ENCODE measurements at places on chromosomes 1 and 21.

DNA sequence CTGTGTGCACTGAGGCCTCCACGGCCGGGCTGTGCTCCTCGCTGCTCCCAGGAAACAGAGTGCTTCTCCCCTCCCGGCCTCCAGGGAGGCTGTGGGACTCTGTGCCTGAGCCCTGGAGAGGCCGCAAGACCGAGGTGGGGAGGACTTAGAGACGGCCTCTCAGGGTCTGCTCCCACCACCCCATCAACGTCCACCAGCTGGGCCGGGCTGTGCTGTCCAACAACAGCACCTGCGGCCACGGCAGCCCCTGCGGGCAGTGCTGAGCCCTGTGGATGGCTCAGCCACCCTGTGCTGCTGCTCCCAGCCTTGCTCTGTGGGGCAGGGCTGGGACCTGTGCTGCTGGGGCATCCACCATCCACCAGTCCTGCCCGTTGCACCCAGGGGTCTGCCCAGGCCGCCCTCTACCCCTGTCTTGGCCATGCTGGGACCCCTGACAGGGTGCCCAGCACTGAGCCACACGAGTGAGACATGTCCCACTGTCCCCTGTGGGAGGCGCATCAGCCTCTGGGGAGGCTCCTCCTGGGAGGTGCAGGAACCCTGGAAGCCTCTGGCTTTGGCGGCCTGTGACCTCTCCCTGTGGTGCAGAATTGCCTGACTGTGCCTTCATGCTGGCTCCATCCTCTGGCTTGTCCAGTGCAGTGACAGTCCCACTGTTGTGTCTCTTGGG, 31.2 kb upstream of the LRRC3 start:
- no peak for DNase-seq

DNA sequence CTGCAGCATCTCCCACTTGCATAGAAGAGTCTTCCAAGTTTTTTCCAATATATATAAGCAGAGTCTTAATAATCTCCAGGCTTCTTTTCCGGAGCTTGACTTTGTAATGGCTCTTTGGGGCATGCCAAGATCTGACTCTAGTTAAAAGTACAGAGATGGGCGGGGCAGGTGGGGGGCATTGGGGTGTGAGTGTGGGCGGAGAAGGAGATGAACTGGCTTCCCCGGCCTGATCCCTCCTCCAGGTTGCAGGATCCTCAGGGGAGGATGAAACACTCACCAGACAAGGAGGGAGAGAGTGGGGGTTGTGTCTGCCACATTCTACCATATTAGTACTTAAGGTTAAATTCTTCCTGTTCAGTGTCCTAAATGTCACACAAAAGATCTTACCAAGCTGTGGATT, 23.0 kb downstream of the S100A10 start:
- no peak for DNase-seq

GRCh38 chr1:67053535-67053784, 488 bp downstream of the SLC35D1 start:
- DNase-seq = no peak

- DNase-seq = no peak
Observed at GRCh38 chr21:43192501-43193081, 23.8 kb downstream of the CRYAA start.

DNA sequence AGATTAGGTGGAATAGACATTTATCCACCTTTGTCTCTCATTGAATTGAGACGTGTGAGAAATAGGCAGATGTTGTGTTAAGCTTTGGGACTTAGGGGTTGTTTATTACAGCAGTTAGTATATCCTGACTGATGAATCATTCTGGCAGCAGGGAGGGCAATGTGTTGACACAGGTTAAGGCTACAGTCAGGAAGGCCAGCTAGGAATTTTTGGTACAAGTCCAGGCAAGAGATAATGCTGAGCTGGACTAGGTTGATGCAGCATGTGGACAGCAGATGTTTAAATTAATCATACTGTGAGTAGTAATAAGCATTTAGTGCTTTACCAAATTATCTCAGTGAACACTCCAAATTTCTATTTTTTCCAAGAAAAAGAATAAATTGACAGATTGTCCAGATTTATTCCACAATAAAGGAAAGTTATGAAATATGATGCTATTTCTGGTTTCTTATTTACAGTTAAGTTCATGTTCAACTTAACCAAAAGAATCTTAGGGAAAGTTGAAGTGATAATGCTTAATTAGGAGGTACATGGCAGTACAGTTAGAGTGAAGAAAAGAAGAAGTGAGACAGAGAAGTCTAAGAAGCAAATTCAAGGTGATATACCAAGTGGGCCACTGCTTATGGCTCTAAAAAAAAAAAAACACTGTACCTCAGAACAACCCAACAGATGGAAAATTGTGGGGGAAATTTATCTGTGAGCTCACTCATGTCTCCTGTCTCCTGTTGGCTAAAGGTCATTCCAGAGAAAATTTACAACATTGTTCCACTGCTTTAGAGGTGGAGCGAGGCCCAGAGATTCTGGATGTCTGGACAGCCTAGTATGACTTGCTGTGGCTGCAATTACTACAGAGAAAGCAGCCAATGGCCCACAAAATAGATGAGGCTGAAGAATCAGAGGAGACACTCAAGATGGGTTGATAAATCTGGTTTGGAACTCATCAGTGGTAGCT, 102.7 kb upstream of the C21orf91 start:
- no peak for DNase-seq

DNA sequence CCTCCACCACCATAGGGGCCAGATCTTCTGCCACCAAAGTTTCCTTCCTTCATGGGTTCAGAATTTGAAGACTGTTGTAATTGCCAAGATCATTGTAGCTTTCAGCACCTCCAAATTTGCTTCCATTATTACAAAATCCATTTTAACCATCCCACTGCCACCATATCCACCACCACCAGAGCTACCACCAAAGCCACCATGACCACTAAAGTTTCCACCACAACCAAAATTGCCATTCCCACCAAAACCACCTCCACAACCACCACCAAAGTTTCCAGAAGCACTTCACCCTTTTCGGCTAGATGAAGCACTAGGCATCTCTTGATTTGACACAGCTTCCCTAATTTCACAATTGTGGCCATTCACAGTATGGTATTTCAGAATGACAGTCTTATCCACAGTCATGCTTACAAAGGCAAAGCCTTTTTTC, 45.2 kb downstream of the SLC30A7 start:
- no peak for DNase-seq

- DNase-seq = no peak
Observed at GRCh38 chr1:245953876-245954660, 553.0 kb downstream of the SMYD3 start.

DNA sequence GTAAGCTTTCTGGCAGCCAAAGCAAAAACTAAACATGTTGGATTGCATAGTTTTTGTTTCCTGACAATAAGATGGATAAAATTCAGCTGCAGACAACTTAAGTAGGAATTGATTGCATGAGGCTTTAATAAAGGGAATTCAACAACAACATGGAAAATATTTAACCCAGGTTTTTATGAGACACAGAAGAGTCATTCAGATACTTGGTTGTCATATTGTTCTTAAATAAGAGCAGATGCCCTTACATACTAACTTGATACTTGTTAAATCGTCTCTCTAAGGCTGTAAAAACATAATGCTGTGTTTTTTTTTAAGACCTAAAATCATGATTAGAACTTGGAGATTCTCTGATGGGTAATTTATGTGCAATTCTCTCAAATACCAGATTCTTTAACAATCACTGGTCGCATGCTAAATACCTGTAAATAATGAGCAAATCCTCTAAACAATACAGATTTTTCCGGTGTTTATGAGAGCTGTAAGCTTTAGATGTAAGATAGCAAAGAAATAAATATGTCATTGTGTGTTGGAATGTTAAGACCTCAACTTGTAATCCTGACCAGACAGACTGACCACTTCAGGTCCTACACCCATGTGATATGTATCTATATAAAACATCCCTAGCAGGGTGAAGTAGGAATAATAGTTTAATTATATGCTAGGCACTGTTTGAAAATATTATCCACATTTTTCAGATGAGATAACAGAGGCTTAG, 37.8 kb upstream of the CD34 start:
- DNase-seq = no peak

DNA sequence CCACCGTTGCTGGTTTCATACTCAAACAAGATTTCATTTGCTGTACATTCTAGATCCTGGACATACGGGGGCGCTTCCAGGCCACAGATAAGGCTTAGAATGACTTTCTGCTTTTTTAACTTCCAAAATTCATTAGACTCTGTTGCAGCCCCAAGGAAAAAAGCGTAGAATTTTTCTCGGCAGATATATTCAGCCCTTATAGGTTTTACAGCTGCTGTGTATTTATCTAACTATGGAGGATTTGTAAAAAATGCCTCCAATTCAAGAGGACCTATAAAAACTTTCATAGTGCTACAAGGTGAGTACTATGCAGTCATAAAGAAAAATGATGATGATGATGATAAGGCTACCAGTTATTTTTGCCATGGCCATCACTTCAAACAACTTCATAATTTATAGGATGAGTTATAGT, 51.6 kb downstream of the SLC30A10 start:
- no peak for DNase-seq

- no peak for DNase-seq
Observed at GRCh38 chr1:1272341-1273208, 1.1 kb downstream of the UBE2J2 start.

DNA sequence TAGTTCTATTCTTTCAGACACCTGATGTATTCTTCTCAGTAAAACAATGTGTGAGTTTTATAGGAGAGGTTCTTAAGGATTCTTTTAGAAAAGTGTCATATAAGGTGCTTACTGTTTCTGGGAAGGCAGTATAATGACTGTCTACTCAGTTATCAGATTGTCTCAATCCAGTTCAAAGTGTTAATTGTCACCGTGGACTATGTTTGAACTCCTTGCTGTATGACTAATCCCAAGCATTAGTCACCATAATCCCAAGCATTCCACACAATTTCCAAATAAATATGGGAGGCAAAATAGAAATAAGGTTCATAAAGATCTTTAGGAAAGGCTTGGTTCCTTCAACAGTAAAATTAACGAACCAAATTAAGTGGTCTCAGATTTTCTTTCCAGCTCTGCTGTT, 342.1 kb upstream of the NR5A2 start:
- DNase-seq = no peak

GRCh38 chr1:24089743-24090555, 22.0 kb downstream of the MYOM3 start:
- DNase-seq = no peak

- DNase-seq = no peak
Observed at GRCh38 chr1:165841582-165842017, 14.2 kb downstream of the UCK2 start.

GRCh38 chr1:21725748-21726392, 56.7 kb upstream of the RAP1GAP start:
- DNase-seq = no peak

DNA sequence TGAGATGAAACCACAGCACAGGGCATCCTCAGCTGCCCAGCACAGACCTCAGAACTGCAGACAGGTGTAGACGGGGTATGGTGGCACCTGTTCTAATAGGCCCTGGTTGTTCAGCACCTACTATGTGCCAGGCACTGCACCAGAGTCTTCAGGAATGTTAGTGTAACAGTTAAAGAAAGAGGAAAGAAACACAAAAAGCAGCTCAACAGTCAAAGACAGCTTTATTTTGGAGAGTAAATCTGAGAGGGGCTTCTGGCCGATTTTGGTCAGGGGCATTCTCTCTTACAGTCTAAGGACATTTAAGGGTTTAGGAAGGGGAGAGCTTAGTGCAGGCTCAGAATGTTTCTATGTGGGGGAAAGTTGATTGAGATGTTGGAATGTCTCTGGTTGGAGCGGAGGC, 45.2 kb upstream of the ACTL8 start:
- DNase-seq = no peak

DNA sequence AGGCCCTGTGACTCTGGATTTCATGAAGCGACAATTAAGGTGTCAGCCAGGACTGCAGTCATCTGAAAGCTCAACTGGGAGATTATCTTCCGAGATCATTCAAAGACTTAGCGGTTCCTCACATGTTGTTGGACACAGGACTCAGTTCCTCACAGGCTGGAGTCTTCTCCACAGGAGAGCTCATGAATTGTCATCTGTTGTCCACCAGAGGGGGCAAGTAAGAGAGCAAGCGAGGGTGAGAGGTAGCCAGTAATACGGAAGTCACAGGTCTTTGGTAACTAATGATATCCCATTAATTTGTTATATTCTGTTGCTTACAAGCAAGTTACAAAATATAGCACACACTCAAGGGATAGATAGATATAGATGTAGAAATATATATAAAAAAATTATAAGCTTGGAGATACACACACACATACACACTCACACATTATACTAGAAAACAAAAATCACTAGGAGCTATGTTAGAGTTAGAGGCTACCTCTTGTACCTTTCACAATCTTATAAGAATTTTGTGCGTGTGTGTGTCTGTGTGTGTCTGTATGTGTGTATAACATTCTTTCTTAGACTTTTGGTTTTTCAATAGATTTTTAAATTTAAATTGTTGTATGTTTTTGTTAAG, 1695.3 kb downstream of the BRINP3 start:
- no peak for DNase-seq

DNA sequence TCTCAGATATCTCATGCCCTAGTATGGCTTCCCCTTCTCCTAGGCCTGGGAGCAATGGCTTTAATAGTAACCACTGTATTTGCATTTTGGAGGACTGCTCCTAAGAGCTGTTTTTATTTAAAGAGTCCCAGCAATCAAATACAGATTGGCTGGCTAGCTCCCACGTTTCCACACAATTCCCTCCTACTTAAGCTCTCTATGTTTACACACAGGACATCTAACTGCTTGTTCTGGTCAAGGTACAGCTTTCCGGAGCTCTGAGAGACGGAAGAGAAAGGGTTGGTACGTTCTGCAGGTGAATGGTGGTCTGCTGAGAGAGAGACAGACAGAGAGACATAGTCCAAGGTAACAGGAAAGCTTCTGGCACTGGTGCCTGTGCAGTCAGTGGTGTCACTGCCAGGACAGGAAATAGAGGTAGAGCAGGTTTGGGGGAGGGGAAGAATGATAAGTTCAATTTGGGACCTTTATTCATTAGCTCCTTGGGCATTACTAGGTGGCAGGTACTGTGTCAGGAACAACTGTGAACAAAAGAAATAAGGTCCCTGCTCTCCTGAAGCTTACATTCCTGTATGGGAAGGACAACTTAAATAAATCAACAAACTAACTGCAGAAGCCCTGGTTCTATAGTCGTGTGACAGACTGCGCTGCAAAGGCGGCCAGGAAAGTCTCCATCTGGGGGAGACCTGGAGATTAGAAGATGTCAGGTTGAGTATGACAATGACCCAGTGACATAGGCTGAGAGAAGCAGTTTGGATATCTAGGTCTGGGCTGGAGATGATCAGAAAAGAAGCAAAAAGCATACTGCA, 1.2 kb upstream of the SLC25A33 start:
- no peak for DNase-seq

- no peak for DNase-seq
Observed at GRCh38 chr1:91685994-91686393, 185.3 kb downstream of the CDC7 start.

All from SIG-M5 (cell line).